ENCODE measurements at places on chromosomes 3 and 15. TPM values are rescaled to one million over a fixed set of nuclear protein-coding genes. Genes with fewer than 3 reads are reported as not detected.
A peak's percentile ranks its signal among the peaks of the same experiment; 100 is the strongest.

- no peak for DNase-seq
Observed at GRCh38 chr15:48955967-48956366, 7.8 kb downstream of the SHC4 start.

GRCh38 chr3:12307136-12307535, 18.3 kb downstream of the PPARG start:
- DNase-seq, result no peak

DNA sequence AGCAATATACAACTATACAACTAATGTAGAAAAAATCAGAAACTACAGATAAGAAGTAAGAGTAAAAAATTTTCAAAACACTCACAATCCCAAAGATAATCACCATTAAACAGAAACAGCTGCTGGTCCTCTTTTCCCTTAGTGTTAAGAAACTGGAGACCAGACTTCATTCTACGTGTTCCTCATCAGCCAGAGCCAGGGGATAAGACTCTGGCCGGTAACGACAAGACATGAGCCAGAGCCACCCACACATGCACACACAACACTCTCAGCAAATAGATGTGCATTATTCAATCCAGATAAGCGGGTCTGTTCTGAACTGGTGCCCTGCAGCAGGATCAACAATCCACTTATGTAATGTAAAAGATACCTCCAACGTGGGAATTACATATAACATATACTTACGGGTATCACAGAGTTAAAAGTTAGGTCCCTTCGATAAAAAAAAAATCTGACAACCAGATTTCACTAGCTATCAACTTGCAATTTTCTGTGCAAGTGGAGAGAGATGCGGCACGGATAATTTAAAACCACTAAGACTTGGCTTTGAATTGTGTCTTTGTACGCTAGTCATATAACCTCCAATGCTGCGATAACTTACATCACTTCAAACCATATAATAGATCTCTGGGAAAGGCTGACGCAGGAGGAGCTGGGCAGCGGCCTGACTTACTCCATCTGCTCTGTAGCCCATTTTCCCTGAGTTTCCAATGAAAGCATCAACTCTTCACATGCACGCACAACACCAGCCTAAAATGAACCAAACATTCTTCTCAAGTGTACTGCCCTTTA, 17.8 kb downstream of the PRICKLE2 start:
- DNase-seq, result peak; percentile 97

GRCh38 chr3:195162033-195162669, 108.8 kb downstream of the XXYLT1 start:
- DNase-seq, result no peak

DNA sequence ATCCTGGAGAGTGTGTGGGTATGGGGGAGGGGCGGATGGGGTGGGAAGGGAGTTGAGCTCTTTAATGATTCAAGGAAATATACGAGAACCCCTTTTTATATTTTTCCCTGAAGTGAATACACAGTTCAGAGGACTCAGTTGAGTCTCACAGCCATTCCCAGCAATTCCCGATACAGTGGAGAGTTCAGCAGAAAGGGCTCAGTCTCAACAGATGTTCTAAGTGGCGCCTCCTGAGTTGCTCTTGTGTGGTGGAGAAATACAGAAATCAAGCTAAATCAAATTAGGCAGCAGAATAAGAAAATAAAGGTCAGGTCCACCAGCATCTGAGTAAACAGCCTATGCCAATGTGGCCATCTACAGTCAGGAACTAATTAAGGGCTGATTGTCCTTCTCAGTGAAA, 372.1 kb downstream of the NR2F2 start:
- no peak for DNase-seq

GRCh38 chr3:55309336-55309735, 177.8 kb downstream of the WNT5A start:
- DNase-seq, result no peak

GOLGA6B gene
- total RNA-seq, result not detected

All from fibroblast of the aortic adventitia (primary cell).